Kidney epithelial cell (primary cell): ENCODE measurements at places on chromosomes 4 and X. TPM values are rescaled to one million over a fixed set of nuclear protein-coding genes. Genes with fewer than 3 reads are reported as not detected.

STARD8 gene
- 1.8 and 2.7 TPM in 2 replicates for total RNA-seq

PDE5A gene
- 2.2 and 7.6 TPM in 2 replicates for total RNA-seq

DNA sequence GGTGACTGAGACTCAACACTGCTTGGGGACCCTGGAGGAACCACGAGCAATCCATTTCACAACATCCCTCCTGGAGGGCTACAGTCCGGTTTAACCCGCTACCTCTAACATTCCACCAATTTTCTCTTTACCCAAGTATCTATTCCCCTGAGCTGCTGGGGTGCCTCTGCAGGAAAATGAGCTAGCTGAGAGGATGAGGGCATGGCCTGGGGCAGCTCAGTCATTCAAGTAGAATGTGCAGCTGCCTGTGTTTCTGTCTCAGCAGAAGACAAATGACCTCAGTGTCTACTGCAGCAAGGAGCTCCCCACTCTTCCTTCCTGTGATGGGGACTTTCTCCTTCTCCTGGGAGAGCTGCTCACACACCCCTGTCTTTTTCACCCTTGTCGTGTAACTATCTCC, 120.8 kb downstream of the ZNF518B start:
- no peak for DNase-seq

DNA sequence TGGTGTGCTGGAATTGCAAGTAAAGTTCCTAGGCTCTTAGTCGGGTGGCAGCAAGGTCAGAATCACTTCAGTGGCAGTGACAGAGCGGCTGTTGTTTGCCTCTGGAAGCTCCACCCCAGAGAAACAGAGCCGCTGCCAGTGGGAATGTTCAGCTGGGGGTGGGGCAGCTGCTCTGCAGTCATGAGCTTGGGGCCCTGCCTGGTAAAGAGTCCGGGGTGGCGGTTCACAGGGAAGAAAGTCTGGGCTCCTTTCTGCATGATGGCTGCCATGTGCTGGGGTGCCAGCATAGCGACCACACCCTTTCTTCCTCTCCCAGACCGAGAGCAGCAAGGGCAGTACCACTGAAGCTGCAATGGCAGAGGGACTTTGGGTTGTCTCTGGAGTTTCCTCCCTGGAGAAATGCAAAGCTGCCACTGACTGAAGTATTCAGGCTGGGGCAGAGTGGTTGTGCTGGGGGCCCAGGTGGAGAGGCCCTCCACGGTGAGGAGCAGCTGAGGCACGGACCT, 108.8 kb upstream of the CENPE start:
- no peak for DNase-seq

GRCh38 chrX:1500701-1501624, 36.0 kb downstream of the P2RY8 start:
- no peak for DNase-seq

DNA sequence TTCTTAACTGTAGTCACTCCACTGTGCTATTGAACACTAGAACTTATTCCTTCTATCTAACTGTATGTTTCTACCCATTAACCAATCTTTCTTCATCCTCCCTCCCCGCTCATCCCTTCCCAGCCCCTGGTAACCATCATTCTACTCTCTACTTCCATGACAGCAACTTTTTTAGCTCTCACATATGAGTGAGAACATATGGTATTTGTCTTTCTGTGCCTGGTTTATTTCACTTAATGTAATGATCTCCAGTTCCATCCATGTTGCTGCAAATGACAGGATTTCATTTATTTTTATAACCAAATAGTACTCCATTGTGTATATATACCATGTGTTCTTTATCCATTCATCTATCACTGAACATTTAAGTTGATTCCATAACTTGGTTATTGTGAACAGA, 186.5 kb downstream of the GABRB1 start:
- no peak for DNase-seq

DNA sequence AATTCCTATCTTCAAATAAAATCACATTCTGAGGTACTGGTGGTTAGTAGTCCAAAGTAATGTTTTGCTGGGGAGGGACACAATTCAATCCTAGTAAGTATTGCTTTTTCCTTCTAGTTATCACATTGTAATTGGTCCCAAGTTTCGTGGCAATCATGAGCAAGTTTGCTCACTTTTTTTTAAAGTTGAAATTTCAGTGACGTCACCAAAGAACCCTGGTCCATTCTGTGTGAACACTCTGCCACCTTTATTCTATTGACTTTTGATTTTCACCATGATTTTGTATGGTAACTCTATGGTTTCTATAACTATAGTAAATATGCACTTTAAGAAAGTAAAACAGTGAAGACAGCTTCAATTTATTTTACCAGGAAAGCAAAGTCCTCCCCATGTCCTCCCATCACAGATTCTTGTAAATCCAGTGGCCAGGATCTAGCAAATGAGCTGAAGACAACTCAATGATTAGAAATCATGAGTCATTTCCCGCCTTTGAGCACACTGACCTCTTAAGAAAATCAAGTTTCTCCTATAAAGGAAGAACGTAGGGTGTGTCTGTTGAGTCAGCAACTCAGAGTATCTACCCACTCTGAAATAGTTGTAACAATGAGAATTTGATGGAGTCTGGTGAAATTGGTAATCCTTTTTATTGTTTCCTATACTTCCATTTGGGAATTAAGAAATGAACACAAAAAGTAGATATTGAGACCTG, 1306.6 kb upstream of the PABPC4L start:
- peak; percentile 49 for DNase-seq

GRCh38 chrX:133473451-133473850, 58.2 kb upstream of the GPC4 start:
- no peak for DNase-seq
